CD14-positive monocyte (primary cell): ENCODE measurements at places on chromosomes 1 and 21.

DNA sequence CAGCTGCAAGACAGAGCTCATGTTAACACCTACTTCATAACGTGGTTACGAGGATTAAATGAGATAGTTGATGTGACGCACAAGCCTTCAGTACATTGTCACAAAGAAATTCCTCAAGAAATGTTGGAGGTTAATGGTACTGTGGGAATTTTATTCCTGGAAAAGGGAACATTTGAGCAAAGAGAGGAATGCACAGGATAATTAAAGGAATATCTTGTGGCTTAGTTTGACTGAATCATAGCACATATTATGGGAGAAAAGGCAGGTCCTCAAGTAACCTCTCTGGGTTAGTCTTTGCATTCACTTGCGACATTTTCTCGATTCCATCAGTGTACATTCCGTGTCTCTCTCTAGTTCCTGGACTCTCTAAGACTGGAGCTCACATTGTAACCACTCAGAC lies 300.2 kb upstream of the DUSP10 start:
- DNase-seq: no peak

DNA sequence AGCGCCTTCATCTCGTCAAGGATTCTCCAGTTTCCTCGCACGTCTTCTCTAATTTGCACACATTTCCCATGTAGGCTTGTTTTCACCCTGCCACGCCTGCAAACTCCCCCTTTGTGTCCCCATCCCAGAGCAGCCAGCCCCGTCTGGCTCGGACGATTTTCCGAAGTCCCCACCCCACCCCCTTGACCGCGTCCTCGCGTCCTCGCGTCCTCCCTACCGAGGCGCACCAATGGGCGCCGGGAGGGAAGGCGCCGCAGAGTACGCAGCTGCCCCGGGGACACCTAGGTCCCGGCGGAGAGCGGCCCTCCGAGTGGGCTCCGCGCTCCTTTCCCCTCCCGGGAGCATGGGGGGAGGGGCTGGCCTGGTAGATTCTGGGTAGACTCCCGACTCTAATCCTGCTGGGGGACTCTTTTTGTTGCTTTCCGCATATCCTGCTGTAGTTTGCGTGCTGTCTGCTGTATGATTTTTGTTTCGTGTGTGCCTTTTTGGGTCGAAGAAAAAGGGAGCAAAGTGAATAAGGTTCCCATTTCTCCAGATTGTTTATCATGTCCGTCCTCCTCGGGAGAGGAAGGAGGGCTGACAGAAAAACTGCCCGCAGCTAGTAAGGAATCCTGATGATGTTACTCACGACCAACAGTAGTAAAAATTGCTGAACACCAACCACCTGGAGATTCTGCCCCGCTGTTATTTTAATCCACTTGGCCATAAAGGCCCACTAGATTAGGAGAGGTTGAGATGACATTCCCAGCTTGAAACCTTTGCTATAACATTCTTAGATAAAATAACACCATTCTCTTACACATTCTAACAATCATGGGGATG lies 1.5 kb downstream of the CACHD1 start:
- DNase-seq: no peak

DNA sequence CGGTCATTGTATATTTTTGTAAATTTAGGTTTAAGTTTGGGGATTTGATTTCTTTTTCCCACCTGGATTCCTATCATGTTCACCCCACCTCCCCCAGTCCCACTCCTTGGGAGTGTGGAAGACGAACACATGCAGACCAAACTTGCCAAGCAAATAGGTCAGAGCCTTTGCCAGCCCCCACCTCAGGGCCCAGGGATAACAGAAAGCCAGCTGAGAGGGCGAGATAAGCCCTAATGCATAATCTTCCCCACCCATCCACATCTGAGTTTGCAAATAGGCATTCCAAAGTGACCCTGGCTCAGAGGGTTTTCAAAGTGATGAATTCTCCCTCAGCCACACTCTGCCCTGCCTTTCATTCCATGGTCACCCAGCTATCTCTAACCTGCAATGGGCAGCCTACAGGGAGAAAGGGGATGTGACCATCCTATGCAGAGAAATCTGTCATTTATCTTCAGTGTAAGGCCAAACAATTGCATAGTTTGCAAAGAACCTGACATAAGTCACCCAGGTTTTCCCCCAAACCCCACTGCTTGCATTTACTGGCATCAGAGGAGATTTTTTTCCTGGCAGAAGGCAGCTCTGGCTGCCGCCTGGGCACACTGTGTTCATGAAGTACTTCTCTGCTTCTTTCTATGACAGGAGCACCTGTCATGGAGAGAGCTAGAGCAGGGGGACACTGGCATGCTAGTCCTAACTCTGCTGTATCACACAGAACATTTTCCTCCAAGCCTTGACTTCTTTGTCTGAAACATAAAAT lies 69.0 kb upstream of the NFIA start:
- no peak for DNase-seq

GRCh38 chr1:18948913-18949685 lies 7.4 kb downstream of the IFFO2 start:
- DNase-seq: no peak

GRCh38 chr1:177021687-177022086 lies 142.8 kb downstream of the ASTN1 start:
- no peak for DNase-seq

DNA sequence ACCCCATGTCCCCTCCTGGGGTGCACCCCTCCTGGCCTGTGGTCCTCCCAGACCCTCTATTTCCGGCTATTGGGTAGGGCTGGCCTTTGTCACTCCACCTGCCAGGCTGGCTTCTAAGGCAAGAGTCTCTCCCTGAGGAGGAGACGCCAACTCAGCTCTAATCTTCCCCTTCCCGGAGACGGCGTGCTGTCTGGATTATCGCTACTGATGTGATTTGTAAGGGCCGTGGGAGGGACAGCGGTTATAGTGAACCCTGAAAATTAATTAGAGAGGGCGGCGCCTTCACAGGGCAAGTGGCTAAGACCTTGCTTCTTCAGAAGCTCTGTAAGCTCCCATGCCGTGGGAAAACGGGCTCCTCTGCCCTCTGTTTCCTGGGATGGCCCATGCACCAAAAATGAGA lies 207.0 kb upstream of the VAMP3 start:
- no peak for DNase-seq
